Hair follicular keratinocyte (primary cell): ENCODE measurements at places on chromosomes 3 and 15. TPM values are rescaled to one million over a fixed set of nuclear protein-coding genes. Genes with fewer than 3 reads are reported as not detected.

The MELTF gene
- 9.6 and 13.8 TPM in 2 replicates for total RNA-seq

The CLASP2 gene
- 18.6 and 31.6 TPM in 2 replicates for total RNA-seq

The NCBP2 gene
- 42.1 and 48.7 TPM in 2 replicates for total RNA-seq

The TRH gene
- total RNA-seq, result not detected in 2 replicates

The TM4SF4 gene
- not detected in 2 replicates for total RNA-seq

The KCNAB1 gene
- total RNA-seq, result not detected in 2 replicates

The GRIP2 gene
- total RNA-seq, result 0.16 TPM in 1 of 2 replicates, not detected in the other

The ERC2 gene
- 2.4 and 3.3 TPM in 2 replicates for total RNA-seq

The BLM gene
- total RNA-seq, result 3.0 and 9.9 TPM in 2 replicates
